A673 (cell line): ENCODE measurements at places on chromosomes 6 and 20. TPM values are rescaled to one million over a fixed set of nuclear protein-coding genes. Genes with fewer than 3 reads are reported as not detected.
A peak's percentile ranks its signal among the peaks of the same experiment; 100 is the strongest.

Gene C6orf89
- total RNA-seq: 22.6 and 27.1 TPM in 2 replicates

Gene TFAP2C
- 0.11 TPM in 2 replicates for total RNA-seq

Gene SIRPG
- not detected in 2 replicates for total RNA-seq

GRCh38 chr6:13281686-13282085 is 46.7 kb downstream of the TBC1D7 start:
- H3K4me3 ChIP-seq: no peak overlapping the region
- no peak for DNase-seq
- H3K27me3 ChIP-seq: no peaks in the 10 kb centered on the region

- no peak overlapping the region for H3K4me3 ChIP-seq
- peak; percentile 66 for DNase-seq
- H3K4me1 ChIP-seq: peaks cover 56% of the 10 kb centered on the region
- H3K36me3 ChIP-seq: peaks cover 5% of the 10 kb centered on the region
- peak overlapping the region; percentile 27 for H3K27ac ChIP-seq
Observed at GRCh38 chr6:157145656-157146285, 177.5 kb downstream of the TMEM242 start.

Gene RCAN2
- 0.13 TPM in 1 of 2 replicates, not detected in the other for total RNA-seq
